Stimulated activated CD8-positive, alpha-beta memory T cell treated with anti-CD3 and anti-CD28 coated beads, Interleukin-12 subunit alpha, Interleukin-12 subunit beta, amount 100 ng/mL, for 4 hours (primary cell): ENCODE measurements at places on chromosomes 1 and 21.

- no peak for DNase-seq
Measured at GRCh38 chr1:54497338-54497737, 50.7 kb upstream of the ACOT11 start.

- DNase-seq, result no peak
Measured at GRCh38 chr1:221023482-221023881, 144.2 kb downstream of the HLX start.

- DNase-seq, result no peak
Measured at GRCh38 chr1:204928671-204929486, 58.2 kb downstream of the NFASC start.

- no peak for DNase-seq
Measured at GRCh38 chr1:25804244-25804963, 4.4 kb downstream of the SELENON start.
